ENCODE measurements at places on chromosomes 4 and X. TPM values are rescaled to one million over a fixed set of nuclear protein-coding genes. Genes with fewer than 3 reads are reported as not detected.
A peak's percentile ranks its signal among the peaks of the same experiment; 100 is the strongest.

HGFAC gene
- not detected for total RNA-seq

TKTL2 gene
- not detected for total RNA-seq

FAT4 gene
- total RNA-seq, result 7.4 TPM

FGFR3 gene
- 17.0 TPM for total RNA-seq

IL2RG gene
- not detected for total RNA-seq

PPEF2 gene
- not detected for total RNA-seq

POU4F2 gene
- not detected for total RNA-seq

VCX gene
- not detected for total RNA-seq

DNA sequence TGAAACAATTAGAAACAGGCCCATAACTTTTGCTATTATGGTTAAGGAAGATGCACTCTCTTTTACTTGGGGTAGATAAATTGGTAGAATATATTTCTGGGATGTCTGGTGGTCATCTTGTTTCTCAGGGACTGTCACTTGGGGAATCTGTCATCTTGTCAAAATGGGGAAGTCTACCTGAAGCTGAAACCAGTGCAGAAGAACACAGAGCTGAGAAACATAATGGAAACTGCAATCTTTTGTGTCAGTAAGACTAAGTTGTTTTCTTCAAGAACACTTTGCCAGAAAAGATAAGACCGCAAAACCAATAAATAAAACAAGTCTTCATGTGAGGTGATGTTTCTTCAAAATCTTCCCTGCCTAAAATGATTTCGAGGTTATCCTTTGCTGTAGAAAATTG, 92.0 kb downstream of the NAA11 start:
- DNase-seq, result no peak

DNA sequence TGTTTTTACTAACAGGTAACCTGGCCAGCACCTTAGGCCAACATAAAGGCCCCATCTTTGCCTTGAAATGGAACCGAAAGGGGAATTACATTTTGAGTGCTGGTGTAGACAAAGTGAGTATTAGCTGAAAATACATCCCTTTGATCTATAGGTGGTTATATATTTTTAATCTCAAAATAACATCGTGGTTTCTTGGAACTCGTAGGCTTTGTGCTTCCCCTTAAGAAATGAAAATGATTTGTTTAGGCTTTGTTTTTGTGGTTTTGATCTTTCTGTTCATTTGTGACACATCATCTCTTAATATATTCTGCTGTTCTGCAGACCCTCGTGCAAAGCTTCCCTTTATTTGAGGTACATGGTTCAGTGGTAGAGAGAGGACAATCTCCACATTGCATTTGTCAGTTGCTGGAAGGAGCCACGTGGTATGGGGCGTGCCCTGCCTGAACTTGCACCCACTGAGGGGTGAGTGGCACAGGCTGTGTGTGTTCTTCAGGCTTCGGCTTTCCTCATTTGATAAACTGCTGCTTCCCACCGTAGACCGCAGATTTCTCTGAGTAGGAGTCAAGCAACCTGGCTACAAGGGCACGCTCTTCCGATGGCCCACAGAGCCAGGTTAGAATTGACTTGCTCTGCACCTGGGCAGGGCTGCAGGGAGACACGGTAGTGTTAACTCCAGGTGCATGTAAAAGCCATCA, 72.2 kb downstream of the GPR143 start:
- no peak for DNase-seq

DNA sequence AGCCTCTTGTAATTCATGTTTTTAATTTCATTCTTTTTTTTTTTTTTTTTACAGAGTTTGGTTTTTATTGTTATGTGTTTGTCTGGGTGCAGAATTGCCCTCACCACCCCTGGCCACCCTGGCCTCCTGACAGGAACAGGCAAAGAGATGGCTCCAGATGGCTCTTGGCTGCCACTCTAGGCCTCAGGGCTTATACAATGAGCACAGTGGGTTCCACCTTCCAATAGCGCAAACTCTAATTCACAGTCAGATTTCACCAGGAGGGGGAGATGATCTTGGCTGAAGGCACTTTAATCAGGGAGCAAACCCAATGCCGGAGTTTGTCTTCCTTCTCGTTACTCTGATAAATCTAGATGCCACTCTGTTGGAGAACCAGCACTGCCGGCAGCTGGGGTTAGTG, 24.8 kb downstream of the CPE start:
- DNase-seq, result no peak

DNA sequence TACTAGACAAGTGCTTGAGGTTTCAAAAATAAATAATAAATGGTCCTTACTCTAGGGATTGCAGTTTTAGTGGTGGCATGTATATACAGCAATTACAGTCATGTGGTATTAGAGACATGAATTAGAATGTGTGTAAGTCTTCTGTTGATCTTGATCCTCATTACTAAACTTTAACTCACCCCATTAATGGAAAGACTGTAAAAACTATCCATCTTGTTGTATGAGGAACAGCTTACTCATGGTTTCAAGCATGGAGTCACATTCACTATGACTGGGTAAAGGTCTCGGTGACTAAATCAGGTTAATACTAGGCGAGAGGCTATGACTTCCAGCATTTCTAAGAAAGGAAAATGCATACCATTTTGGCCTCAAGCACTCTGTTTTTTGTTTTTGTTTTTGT, 107.0 kb upstream of the HPGD start:
- no peak for DNase-seq

- DNase-seq, result peak; percentile 41
Observed at GRCh38 chrX:23341452-23341851, 6.8 kb downstream of the PTCHD1 start.

GRCh38 chrX:153499341-153499740, 4.6 kb downstream of the BGN start:
- DNase-seq, result no peak

- DNase-seq, result peak; percentile 3
Observed at GRCh38 chrX:44144177-44144945, 171.2 kb upstream of the NDP start.

DNA sequence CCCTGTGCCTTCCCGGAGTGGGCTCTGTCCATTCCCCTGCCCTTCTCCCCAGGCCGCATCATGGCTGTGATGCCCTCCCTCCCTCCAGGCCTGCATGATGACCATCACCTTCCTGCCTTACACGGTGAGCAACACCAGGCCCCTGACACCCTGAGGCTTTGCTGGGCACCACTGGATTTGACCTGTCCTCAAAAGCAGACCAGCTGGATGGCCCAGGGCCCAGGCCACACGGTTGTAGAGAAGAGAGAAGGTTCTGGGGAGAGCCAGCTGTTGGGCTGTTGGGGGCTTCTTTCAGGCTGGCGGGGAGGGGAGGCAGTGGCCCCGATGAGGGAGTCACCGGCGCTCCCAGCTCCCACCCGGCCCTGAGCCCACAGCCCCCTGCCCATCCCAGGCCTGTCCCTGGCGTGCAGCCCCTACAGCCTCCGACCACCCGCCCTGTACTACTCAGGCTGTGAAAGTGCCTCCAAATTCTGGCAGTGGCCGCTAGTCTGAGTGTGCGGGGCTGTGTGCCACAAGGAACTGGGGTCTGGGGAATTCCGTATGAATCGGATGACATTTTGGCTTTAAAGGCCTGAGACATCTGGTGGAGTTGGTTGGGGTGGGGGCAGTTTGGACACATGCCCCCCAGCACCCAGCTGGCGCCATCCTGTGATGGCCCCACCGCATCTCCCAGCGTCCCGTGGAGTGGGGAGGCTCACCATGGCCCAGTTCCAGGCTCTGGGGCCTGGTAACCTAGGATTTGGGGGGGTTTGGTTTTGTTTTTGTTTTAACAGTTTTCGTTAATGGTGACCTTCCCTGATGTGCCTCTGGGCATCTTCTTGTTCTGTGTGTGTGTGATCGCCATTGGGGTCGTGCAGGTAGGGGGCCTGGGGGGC, 19.6 kb downstream of the TMEM175 start:
- DNase-seq, result no peak

GRCh38 chr4:71231129-71232055, 107.4 kb upstream of the SLC4A4 start:
- DNase-seq, result peak; percentile 17

GRCh38 chr4:52685316-52685715, 26.2 kb upstream of the USP46 start:
- DNase-seq, result no peak

GRCh38 chr4:118740869-118741268, 55.7 kb downstream of the METTL14 start:
- DNase-seq, result peak; percentile 42

- peak; percentile 27 for DNase-seq
Observed at GRCh38 chrX:149950681-149951080, 12.4 kb upstream of the EOLA2 start.

- DNase-seq, result no peak
Observed at GRCh38 chrX:136464589-136464988, 23.2 kb upstream of the BRS3 start.

- DNase-seq, result no peak
Observed at GRCh38 chrX:20046864-20047263, 56.0 kb upstream of the BCLAF3 start.

DNA sequence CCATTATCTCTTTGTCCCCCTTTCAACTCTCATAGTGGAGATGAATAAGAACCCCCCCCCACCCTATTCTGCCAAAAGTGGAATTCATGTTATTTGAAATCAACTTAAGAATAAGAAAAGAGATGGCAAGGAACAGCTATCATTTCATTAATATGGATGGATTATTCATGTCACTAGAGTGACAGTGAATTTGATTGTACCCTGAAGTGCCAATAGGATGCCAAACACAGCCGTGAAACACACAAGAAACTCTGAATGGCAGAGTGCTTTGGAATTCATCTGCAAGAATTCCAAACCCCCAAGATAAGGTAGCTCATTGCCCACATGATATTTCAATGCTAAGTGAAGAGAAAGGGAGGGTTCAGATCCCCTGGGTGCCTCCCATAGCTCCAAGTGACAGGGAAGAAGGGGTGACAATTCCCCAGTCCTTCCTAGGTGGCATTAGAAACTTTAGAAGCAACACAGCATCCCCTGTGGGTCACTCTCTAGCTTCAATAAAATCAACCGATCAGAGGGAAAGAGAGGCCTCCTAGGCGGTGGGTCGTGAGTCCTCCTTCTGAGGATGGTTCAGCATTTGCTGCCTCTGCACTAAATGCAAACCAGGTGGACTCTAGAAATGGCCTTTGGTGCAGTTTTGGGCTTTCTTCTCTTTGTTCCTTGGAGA, 84.3 kb downstream of the MGST2 start:
- no peak for DNase-seq

GRCh38 chr4:33746979-33747378, 2497.3 kb downstream of the ARAP2 start:
- no peak for DNase-seq

- DNase-seq, result peak; percentile 14
Observed at GRCh38 chrX:51894697-51895336, 1.4 kb downstream of the MAGED1 start.

GRCh38 chr4:39718366-39719323, 20.7 kb downstream of the UBE2K start:
- no peak for DNase-seq

GRCh38 chr4:70511365-70511764, 7.0 kb upstream of the AMTN start:
- DNase-seq, result no peak

GRCh38 chr4:84677995-84678394, 95.1 kb downstream of the CDS1 start:
- DNase-seq, result no peak

DNA sequence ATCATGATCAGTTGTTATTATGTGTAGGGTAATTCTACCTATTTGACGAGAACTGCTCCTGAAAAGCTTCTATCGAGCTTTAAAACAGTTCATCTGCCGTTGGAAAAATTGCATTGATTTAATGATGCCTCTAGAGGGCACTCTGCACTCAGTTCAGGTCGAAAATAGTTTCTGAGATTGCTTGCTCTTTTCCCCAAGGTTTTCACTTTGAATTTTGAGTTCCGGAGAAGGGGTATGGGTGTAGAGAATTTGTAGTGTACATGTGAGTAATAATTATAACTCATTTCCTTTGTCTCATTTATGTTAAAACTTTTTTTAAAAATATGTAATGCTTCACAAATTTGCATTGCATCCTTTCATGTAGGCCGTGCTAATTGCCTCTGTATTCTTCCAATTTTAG, 28.4 kb upstream of the TNIP3 start:
- DNase-seq, result peak; percentile 56

GRCh38 chr4:181611946-181612600, 631.1 kb upstream of the TENM3 start:
- DNase-seq, result no peak

Data from neural progenitor cell (in vitro differentiated cells).